ENCODE measurements at places on chromosomes 5 and 9. TPM values are rescaled to one million over a fixed set of nuclear protein-coding genes. Genes with fewer than 3 reads are reported as not detected.

The PNPLA7 gene
- total RNA-seq: 7.1 TPM

The C9orf50 gene
- not detected for total RNA-seq

The MLANA gene
- total RNA-seq: not detected

The LURAP1L gene
- total RNA-seq: not detected

The CDC20B gene
- total RNA-seq: not detected

The OR1Q1 gene
- total RNA-seq: not detected

The WDR38 gene
- total RNA-seq: not detected

The FBLL1 gene
- 0.24 TPM for total RNA-seq

The SPATA31A1 gene
- total RNA-seq: not detected

The GRXCR2 gene
- not detected for total RNA-seq

DNA sequence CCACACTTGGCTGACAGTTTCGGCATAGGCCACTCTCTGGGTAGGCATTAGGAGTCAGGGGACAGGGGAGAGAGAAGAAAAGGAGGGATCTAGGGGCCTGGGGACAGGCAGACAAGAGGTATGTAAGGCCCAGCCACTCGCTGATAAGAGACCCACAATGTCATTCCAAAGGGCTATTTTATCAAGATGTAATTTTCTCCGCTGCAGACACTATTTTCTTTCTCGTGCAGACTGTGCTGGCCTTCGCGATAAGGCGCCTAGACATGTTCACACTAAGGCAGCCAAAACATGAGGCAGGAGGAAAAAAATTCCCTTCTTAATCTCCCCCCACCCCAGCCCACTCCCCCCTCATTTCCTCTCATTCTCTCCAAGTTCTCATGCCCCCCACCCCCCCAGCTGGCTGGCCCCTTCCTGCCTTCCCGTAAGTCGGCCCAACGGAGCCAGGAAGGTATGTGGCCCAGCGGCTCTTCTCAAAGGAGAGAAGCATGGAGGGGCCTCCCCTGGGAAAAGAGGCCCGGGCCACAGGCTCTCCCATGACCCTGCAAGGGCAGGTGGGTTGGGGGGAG lies 44.9 kb upstream of the SYNPO start:
- DNase-seq: no peak

GRCh38 chr9:121711797-121712196 lies 60.4 kb downstream of the DAB2IP start:
- no peak for DNase-seq

- no peak for DNase-seq
Measured at GRCh38 chr5:56615361-56616153, 199.8 kb upstream of the MAP3K1 start.

DNA sequence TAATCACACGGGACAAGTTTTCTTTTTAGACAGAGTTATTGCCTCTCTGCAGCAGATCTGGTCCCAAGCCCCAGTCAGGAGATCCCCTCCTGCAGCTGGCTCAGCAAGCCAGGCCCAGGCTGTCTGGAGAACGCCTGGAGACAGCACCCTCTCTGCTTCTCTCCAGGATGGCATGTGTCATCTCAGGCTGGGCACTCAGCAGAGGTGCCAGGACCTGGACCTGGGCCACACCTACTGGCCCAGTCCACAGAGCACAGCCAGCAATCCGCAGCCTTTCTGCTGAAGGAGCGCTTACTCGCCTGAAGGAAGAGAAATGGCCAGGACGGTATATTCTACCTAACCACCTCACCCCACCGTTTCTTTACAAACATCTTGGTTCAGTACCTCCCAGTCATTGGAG lies 4.7 kb upstream of the TBC1D9B start:
- DNase-seq: no peak

GRCh38 chr5:92372766-92373165 lies 989.6 kb upstream of the ARRDC3 start:
- no peak for DNase-seq

DNA sequence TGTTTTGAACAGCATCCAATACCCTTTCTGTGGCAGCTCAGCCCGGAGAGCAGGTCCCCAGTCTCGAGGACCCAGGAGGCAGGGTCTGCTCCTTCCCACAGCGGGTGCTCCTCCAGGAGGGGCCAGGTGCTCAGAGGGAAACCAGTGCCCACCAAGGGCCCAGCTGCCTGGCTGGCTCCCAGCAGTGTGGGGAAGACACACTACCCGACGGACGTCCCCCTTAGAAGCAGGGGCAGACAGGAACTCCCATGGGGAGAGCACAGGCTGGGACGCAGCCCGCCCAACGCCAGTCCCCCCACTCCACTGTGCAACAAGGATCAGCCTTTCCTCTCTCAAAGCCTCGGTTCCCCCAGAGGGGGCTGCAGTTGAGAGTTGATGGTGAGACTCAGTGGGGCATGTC lies 57.6 kb downstream of the ADAMTS2 start:
- DNase-seq: no peak

DNA sequence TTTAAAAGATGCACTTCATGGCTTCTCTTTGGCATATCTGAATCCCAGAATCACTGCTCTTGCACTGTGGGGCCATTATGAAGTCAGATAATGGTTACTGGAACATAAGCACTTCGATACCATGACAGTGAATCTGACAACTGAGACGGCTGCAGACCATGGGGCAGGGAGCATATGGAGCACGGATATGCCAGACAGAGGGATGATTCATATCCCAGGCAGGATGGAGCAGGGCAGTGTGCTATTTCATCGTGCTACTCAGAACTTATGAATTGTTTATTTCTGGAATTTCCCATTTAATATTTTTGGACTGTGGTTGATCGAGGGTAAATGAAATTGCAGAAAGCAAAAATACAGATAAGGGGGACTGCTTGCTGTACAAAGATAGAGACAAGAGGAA lies 145.0 kb downstream of the EGFLAM start:
- no peak for DNase-seq

DNA sequence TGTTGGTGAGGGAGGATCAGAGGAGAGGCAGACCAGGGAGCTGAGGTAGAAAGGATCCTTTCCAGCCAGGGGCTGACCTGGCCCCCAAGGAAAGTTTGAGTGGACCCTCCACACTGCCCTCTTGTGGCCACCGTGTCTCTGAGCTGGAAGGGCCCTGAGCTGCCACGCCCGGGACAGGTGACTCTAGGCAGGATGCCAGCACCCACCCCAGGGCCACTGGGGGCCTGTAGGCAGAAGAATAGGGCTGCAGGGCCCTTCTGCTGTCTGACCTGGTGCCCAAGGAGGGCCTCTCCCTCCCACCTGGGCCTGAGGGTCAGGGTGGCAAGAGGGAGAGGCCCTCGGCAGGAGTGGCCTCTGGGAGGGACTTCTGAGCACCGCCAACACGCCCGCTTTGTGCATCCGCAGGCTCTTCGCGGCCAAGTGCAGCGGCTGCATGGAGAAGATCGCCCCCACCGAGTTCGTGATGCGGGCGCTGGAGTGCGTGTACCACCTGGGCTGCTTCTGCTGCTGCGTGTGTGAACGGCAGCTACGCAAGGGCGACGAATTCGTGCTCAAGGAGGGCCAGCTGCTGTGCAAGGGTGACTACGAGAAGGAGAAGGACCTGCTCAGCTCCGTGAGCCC lies 76.8 kb downstream of the LMX1B start:
- peak; percentile 62 for DNase-seq

DNA sequence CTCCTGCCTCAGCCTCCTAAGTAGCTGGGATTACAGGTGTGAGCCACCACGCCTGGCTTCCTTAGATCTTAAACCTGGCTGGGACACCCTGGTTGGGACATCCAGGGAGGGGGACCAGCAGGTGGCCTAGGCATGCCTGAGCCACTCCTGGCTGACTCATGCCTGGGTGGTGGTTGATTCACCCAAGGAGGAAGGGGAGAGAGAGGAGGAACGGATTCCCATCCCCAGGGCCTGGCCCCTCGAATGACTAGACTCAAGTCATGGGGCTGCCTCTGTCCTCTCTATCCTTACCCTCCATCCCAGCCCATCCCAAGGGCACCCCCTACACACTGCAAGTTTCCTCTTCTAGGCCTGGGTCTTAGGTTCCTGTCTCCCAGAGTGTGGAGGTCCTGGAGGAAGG lies 12.7 kb downstream of the EEIG1 start:
- no peak for DNase-seq

GRCh38 chr9:107425101-107426025 lies 64.2 kb downstream of the KLF4 start:
- DNase-seq: no peak

- DNase-seq: no peak
Measured at GRCh38 chr5:118565335-118565971, 422.9 kb downstream of the DTWD2 start.

DNA sequence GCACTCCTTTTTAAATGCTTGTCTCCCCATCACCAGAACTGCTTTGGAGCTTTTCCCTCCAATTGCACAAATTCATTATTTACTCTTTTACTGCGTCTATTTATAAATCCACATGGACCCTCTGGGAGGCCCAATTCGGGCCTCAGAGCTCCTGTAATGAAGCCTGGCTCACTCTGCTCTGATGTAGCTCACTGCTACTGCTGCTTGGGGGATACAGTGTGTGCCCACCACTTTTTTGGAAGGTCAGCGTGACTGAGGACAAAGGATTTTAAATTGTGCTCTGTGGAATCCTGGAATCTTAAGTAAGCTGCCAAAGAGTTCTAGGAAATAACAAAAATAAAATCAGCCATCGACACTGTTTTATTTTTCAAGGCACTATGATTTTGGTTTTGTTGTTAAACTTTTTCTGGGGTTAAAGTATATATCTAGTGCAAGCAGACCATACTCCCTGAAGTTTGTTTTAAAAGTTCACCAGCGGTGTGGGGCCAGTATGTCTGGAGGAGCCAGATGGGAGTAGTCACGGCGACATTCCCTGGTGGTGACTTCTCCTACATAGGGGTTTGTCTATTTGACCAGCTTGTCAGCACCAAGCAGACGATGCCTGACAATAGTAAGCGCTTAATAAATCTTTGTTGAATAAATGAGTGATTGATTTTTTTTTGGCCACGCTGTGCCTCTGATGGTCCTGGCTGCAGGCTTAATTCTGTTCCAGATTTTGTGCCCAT lies 142.8 kb downstream of the TMEM38B start:
- no peak for DNase-seq

- DNase-seq: no peak
Measured at GRCh38 chr9:15244001-15244441, 63.0 kb downstream of the TTC39B start.

GRCh38 chr5:68818057-68818695 lies 275.6 kb upstream of the SLC30A5 start:
- DNase-seq: no peak

GRCh38 chr5:142982821-142983200 lies 212.6 kb downstream of the ARHGAP26 start:
- no peak for DNase-seq

All from natural killer cell treated with Interleukin-12 subunit alpha and Interleukin-12 subunit beta and Interleukin-15 and Interleukin-18, amount 100 ng/mL, for 72 hours (primary cell).